ENCODE measurements at places on chromosomes 1 and 21.

DNA sequence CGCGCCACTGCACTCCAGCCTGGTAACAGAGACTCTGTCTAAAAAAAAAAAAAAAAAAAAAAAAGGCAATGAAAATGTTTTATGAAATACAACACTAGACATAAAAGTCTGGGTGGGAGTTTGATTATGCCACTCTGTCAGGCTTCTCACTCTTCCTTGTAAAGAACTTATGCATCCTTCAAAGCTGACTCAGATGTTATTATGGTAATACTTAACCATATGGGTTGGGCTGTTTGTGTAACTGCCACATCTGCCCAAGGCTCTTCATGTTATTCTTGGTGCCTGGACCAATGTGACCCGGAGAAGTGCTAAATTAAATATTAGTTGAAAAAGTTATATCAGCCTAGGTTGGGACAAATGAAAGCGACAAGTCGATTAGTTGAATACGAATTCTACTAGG is 23.8 kb downstream of the FAM89A start:
- no peak for DNase-seq

- DNase-seq: peak; percentile 82
Observed at GRCh38 chr1:184296466-184297243, 90.2 kb upstream of the C1orf21 start.

DNA sequence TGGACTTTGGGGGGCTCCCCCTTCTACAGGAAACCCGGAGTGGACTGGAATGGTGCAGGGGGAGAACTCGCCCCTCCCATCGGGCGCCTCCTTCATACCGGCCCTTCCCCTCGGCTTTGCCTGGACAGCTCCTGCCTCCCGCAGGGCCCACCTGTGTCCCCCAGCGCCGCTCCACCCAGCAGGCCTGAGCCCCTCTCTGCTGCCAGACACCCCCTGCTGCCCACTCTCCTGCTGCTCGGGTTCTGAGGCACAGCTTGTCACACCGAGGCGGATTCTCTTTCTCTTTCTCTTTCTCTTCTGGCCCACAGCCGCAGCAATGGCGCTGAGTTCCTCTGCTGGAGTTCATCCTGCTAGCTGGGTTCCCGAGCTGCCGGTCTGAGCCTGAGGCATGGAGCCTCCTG is at the start of gene TNFRSF14:
Gene TNFRSF14 (plus strand): TSS at position 95 of the 401 bp plus-strand sequence. CDS start 294 bp downstream, at position 389.
- no peak for DNase-seq

GRCh38 chr1:39637361-39637760 is 2.1 kb downstream of the HEYL start:
- DNase-seq: no peak

DNA sequence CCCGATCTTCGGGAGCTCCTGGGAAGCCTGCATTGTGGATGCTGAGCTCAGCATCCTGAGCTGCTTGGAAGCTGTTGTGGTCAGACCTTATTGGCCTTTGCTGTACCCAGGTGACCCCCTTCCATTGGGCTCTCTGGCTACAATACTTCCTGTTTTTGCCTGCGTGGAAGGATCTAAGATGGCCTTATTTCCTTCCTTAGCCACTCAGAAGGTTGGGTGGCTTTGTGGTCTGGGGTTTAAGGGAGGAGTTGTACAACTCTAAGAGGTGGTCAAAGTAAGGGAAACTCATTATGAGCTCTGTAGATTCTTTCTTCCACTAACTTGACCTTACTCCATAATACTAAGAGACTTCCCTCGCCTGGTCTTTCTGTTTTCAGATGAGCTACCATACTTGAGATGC is 17.7 kb downstream of the PFKFB2 start:
- no peak for DNase-seq

DNA sequence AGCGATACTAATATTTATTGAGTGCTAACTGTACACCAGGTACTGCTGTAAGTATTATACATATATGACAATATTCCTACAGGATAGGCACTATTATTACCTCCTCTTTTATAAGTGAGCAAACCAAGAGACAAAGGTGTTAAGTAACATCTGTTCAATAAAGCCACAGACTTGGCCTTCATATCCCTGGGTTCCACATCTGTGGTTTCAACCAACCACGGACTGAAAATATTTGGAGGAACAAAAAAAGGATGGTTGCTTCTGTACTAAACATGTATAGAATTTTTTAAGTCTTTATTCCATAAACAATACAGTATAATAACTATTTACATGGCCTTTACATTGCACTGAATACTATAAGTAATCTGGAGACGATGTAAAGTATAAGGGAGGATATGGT is 95.1 kb downstream of the RERE start:
- no peak for DNase-seq
